ENCODE measurements at places on chromosomes 3 and 15. TPM values are rescaled to one million over a fixed set of nuclear protein-coding genes. Genes with fewer than 3 reads are reported as not detected.

The PLOD2 gene
- total RNA-seq, result 0.32 TPM

The TPRG1 gene
- total RNA-seq, result 29.5 TPM

The IL17RB gene
- 63.5 TPM for total RNA-seq

The AP3B2 gene
- not detected for total RNA-seq

The RTP3 gene
- total RNA-seq, result not detected

The BLOC1S6 gene
- total RNA-seq, result 36.3 TPM

The CYP11A1 gene
- not detected for total RNA-seq

The GXYLT2 gene
- total RNA-seq, result not detected

The COLQ gene
- total RNA-seq, result 3.9 TPM

The HDGFL3 gene
- 16.3 TPM for total RNA-seq

The SNX22 gene
- 0.36 TPM for total RNA-seq

The CCRL2 gene
- 4.1 TPM for total RNA-seq

The OR5K2 gene
- total RNA-seq, result not detected

The PYGO1 gene
- total RNA-seq, result not detected
